Amygdala (tissue), 56 donors: ENCODE measurements at places on chromosomes 7 and 10.

GRCh38 chr10:23310404-23310803 lies 34.2 kb downstream of the C10orf67 start:
- DNase-seq: no peak

- DNase-seq: no peak
Measured at GRCh38 chr7:139930286-139930965, 101.4 kb downstream of the TBXAS1 start.

- no peak for DNase-seq
Measured at GRCh38 chr10:5343561-5343960, 21.2 kb upstream of the UCN3 start.

GRCh38 chr7:99258501-99258900 lies 14.1 kb upstream of the MYH16 start:
- no peak for DNase-seq

GRCh38 chr7:159033956-159034355 lies 110.7 kb downstream of the VIPR2 start:
- no peak for DNase-seq

DNA sequence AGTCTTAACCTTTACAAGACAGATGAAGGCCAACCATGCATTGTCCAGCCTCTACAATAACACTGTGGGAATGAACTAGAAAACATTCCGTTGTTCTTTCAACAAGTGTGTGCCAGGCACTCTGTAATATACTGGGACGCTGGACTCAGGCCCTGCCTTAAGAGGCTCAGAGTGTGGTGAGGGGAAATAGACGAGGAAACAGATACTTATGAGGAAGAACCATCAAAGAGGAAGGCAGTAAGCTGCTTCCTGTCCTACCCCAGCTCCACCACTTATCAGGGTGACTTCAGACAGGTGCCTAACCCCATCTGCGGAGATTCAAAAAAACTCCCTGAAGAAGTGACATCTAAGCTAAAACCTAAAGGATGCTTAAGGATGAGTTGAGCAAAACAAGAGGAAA lies 8.9 kb upstream of the TRIM8 start:
- DNase-seq: no peak

- DNase-seq: no peak
Measured at GRCh38 chr7:104809906-104810305, 204.1 kb upstream of the KMT2E start.

DNA sequence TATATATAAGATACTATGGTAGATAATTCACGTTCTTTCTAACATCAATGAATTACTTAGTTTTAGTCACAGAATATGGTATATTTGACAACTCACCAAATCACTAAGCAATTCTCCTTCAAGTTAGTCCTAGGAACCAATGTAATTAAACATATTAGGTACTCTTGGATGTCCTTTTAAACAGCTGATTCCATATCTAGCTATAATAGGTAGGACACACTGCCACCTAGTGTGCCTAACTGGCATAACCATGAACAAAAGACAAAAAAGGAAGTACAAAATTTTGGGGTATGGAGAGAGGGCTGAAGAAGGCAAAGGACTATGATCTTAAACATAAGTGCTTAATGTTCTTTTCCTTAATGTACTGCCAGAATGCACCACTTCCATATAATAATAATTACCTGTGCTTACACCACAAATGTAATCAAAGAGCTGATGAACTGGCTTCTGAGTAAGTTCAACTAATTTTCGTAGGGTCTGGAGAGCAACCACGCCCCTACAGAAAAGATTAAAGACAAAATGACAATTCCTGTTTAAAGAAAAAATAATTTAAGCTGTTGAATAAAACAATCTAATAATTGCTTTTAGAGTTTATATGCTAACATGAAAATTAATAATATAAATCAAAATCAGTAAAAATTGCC lies 28.7 kb downstream of the PNPLA8 start:
- DNase-seq: no peak

DNA sequence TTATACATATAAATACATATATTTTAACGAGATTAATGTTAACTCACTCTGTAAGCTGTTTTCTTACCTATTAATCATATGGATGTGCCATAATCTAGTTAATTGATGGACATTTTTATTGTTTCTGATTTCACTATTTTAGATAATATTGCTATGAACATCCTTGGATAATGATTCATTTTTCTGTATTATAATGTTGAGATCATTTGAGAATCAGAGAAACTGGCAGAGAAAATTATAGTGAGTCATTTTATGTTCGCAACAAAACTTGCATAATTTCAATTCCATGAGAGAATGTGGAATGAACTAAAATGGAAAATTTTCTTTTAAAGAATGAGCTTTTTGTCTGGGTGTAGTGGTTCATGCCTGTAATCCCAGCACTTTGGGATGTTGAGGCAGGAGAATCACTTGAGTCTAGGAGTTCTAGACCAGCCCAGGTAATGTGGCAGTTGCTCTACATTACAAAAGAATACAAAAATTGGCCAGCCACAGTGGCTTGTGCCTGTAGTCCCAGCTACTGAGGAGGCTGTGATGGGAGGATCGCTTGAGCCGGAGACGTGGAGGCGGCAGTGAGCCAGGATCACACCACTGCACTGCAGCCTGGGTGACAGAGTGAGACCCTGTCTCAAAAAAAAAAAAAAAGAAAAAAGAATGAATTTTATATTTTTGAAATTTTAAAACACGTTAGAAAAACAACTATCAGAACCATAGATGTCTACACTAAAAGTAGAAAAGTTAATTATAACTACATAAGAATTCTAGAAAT lies 40.5 kb downstream of the PAPSS2 start:
- no peak for DNase-seq

DNA sequence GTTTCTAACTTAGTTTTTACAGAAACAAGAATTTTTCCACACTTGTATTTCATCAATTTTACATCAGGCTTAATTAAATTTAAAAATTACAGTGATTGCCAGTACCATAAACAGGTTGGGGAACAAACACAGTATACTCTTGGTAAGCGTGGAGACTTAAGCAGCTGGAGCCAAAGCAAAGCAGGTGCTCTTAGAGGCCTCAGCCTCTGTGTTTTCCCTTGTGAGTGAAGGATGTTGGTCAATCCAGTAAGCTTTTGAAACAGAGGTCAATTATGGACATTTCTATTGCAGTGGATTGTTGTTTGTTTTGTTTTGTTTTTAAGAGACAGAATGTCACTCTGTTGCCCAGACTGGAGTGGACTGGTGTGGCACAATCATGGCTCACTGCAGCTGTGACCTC lies 100.6 kb upstream of the CELF2 start:
- no peak for DNase-seq

GRCh38 chr10:132131581-132132420 lies 54.9 kb upstream of the DPYSL4 start:
- DNase-seq: no peak

DNA sequence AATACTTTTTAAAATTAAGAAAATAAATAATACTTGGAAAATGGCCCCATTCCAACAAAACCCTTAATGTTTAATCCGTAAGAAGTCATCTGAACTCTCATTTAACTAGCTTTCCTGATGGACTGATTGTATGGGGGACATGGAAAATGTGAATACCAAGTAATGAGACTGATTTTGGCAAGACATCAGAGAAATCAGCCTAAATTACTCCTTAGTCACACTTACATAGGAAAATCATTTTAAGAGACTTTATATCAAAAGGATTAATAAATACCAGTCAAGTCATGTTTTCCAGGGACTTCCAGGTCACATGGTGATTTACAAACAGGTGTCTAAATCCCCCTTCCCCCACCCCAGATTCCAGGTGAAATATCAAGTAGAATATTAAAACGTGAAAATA lies 58.2 kb downstream of the GRM8 start:
- DNase-seq: no peak
